Activated naive CD8-positive, alpha-beta T cell treated with anti-CD3 and anti-CD28 coated beads, Interleukin-2, amount 10 ng/mL, durations not matched to agents 7 days and 5 days (primary cell): ENCODE measurements at places on chromosomes 16 and 17.

DNA sequence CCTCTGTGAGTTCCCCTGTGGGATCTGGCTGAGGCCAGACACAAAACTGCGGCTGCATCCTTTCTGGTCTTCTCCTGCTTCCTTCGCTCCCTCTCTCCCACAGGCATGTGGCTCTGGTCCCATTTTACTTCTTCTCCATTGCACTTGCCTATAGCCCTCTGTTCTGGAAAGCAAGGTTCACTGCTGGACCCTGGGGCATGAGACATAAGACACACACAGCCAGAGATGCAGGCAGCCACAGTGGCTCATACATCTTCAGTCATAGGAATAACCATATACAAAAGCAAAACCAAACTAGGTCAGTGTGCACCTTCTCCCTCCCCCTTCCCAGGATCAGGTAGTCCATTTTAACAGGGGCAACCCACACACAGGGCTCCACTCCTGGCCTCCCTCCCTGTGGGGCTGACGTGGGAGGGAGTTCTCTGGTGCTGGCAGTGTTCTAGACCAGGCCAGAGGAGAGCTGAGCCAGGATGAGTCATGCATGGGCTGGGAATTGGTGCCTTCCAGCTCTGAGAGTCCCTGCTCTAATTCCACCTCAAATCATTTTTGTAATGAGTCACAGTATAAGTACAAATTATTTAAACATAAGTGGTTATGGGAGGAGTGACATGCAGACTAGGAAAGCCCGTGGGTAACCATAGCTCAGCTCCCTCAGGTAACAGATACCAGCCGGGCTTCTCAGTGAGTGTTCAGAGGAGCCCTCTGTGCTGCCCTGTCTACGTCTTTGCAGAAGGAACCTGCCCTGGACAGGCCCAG lies 58.0 kb downstream of the ASIC2 start:
- no peak for DNase-seq

DNA sequence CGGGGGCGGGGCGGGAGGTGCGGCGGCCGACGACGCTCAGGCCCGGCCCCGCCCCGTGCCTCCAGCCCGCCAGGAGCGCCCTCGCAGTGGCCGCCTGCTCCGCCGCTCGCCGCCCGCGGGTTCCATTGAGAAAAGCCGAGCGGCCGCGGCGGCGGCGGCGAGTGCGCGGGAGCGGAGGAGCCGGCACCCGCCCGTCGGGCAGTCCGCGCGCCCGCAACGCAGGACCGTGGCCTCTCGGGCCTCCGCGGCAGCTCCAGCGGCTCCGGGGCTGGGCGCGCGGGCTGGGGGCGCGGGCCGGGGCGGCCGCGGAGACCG lies at the start of gene ZFPM1:
TSS of gene ZFPM1 (plus strand) at position 64 of the 315 bp plus-strand sequence. CDS start 359 bp downstream, outside the sequence.
- DNase-seq, result no peak

- DNase-seq, result no peak
Observed at GRCh38 chr17:72588961-72589360, 468.1 kb downstream of the SOX9 start.

- no peak for DNase-seq
Observed at GRCh38 chr17:42097691-42098631, at the start of gene ZNF385C. ZNF385C (minus strand) TSS chr17:42098473; CDS start chr17:42063056, 35,417 bp downstream.

DNA sequence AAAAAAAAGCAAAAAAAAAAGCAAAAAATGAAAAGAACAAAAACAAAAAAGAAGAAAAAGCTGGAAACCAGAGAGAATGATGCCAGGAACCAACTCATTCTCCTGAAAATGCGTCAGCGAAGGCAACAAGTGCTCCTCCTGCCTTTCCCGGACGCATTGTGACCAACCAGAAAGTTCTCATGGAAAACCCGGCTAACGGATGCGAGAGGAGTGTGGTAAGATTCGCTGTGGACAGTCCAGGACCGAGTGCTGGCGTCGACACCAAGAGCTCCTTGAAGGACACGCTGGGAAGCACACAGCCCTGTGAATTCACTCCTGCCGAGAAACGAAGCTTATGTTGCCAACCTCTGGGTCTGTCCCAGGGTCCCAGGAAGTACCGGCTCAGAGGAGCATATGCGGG lies 43.4 kb downstream of the METRNL start:
- no peak for DNase-seq

- DNase-seq, result no peak
Observed at GRCh38 chr17:50192144-50192617, 9.2 kb downstream of the COL1A1 start.

DNA sequence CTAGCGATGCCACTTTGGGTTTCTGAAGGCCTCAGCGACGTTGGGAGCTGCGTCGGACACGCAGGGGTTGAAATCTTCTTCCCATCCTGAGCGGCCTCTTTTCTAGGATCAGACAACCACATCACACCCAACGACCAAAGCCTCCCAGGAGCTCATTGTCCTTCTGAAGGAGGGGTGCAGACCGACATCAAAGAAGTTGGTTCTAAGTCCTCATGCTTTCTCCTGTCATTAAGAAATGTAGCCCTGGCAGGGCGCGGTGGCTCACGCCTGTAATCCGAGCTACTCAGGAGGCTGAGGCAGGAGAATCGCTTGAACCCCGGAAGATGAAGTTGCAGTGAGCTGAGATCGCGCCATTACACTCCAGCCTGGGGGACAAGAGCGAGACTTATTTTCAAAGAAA lies 1681.9 kb downstream of the TP53TG3F start:
- no peak for DNase-seq

GRCh38 chr17:77503293-77503655 lies 362.5 kb downstream of the SEC14L1 start:
- DNase-seq, result peak; percentile 25

DNA sequence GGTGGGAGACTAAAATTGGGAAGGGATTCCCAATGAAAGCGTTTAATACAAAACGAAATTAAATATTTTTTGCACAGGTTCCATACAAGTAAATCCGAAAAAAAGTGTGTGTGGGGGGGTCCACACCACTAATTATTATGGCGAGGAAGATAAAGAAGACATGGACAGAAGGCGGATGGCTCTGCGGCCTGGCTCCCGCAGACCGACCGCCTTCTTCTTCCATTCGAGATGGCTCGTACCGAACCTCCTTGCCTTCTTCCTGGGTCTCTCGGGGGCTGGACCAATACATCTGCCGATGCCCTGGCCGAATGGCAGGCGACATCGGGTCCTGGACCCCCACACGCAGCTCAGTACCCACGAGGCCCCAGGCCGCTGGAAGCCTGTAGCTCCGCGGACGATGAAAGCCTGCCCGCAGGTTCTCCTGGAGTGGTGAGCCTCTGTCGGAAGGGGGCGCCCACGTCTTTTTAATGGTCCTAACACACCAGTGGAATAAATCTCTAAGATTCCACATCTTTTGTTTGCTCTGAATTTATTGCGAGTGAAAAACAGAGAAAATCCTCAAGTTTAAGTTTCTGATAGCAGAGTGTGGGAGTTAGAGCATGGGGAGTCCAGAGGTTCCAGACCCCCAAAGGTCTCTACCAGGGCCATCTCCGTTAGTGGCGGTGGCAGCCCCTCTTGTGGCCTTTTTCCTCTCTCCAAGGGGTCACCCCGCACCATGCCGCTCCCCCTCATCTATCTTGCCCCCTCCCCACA lies 1.4 kb downstream of the PRAC2 start:
- peak; percentile 84 for DNase-seq

DNA sequence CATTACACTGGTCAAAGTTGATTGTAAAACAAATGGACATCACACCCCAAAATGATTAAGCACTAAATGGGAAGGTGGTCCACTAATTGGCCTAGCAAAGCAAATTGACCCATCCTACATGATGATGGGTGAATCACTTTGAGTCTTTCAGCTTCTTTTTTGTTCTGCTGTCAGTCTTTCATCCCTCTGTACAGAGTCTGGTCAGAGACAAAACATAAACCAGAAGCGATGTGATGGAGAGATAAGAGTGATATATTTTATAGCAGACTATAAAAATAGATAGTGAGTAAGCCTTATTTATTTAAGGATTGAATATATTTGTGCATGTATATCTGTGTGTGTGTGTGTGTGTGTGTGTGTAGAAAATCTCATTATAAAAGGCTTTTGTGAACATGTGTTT lies 618.4 kb upstream of the SOX9 start:
- no peak for DNase-seq

DNA sequence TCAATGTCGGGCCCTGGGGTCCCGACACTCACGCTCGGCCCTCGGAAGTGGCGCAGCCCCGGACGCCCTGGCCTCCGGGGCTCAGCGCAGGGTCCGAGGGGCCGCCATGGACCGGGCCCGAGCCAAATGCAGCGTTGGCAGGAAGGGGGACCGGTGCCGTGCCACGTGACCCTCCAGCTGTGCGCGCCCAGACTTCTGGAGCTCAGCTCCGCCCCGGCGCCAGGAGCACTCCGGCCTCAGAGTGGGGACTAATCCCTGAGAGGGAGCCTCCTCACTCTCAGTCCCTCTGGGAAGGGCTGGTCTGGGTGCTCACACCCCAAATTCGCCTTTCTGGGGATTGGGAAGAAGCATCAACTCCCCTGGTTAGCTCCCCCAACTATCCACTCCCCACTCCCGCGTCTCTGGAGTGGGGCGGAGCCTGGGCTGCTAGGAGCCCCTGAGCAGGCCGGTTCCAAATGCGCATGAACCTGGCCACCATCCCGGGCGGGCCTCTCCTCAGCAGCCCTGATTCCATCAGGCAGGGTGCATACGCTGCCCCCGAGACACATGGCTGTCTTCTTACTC lies at the start of gene B3GNT9:
TSS of gene B3GNT9 (minus strand) at position 166 of the 564 bp plus-strand sequence. CDS start 513 bp downstream, outside the sequence.
- peak; percentile 70 for DNase-seq

GRCh38 chr17:66564992-66565465 lies 262.6 kb downstream of the PRKCA start:
- DNase-seq, result no peak

- DNase-seq, result peak; percentile 25
Observed at GRCh38 chr16:34803683-34804416, 1344.4 kb downstream of the TP53TG3F start.

DNA sequence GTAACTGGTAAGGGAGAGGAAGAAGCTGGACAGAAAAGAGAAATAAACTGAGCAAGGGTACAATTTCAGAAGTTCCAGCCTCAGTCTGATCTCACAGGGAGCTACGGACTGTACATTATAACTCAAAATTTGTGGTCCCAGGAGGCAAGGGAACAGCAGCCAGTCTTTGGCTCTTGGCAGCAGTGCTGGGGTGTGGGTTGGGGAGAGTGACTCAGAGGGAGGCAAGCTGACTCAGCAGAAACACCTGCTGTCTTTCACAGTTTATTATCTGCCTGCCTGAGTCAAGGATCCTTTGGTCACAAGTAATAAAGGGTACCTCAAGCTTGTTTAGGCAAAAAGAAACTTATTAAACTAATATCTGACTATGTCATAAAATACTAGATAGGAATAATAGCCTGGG lies 73.5 kb upstream of the KIF2B start:
- no peak for DNase-seq

DNA sequence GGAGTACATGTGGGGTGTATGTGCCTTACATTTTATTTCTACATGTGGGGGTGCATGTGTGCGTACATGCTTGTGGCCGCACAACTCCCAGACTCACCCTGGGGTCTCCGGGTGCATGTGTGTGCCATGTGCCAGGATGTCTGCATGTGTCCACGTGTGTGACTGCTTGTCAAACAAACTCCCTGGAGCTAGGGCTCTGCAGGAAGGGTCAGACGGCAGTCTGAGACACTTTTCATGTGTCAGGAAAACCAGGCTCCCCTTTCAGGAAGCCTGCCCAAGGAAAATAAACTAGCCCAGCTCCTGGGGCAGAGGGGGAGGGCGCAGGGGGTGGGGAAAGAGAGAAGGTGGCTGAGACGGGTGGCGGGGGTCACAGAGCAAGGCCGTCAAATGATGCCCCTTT lies 44.7 kb downstream of the FZD2 start:
- no peak for DNase-seq

- no peak for DNase-seq
Observed at GRCh38 chr17:75032720-75033280, 14.0 kb downstream of the ATP5PD start.

DNA sequence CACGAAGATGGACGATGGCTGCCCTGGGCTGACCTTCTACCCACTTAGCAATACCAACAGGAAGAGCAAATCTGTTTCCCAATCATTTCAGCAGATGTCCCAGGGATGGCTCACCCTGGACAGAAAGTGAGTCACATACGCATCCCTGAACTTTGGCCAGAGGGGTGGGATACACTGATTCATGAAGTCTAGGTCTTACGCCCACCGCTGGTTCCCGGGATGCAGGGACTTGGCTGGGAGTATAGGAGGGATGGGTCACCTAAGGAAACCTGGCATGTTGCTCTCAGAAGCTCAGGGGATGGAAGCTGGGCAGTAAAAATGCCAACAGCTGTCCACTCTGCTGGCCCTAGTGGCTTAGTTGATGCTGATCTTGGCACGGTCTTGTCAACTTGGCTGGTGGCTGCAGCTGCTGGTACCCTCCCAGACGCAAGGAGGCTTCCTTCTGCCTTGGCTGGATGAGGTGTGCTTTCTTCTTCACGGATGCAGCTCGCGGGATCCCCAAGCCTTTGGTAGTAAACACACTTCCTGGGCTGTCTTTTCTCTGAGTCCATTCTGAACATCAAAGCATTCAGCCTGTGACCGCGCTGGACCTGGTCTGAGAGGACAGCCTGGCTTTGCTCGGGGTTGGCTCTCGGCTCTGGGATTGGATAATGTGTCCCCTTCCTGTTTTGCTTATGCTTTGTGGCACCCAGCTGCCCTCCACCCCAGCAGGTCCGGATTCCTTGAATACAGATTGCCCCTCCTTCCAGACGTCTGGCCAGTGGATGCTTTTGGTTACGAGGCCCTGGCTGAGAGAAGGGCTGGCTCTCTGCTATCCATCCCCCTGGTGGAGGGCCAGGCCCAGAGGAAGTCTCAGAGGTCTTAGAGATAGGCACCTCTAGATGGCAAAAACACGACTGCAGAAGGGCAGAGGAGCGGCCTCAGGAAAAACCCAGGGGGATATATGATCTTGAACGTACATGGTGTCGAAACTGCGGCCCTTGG lies 71.5 kb downstream of the RAP1GAP2 start:
- no peak for DNase-seq

GRCh38 chr16:68274441-68274840 lies 10.1 kb downstream of the SLC7A6 start:
- no peak for DNase-seq

- DNase-seq, result no peak
Observed at GRCh38 chr17:80232438-80232837, 12.2 kb downstream of the SLC26A11 start.

- DNase-seq, result no peak
Observed at GRCh38 chr17:73068322-73069153, 23.9 kb downstream of the SLC39A11 start.

GRCh38 chr16:2988590-2989099 lies 8.4 kb upstream of the PKMYT1 start:
- DNase-seq, result no peak

DNA sequence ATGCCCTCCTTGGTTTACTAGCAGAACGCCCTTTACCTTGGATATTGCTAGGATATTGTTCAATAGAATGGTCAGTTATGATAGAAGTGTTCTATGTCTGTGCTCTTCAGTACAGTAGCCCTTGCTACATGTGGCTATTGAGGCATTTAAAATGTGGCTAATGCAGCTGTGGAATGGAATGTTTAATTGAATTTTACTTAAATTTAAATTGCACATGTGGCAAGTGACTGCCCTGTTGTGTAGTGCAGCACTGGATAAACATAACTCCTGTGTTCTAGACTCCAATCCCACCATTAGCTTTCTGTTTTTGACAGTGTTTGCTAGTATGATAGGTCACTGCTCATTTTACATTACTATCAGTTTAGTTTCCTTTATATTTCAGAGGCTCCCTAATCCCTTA lies 29.9 kb downstream of the RAD51C start:
- DNase-seq, result no peak

GRCh38 chr16:30746638-30747175 lies 1.5 kb upstream of the PHKG2 start:
- no peak for DNase-seq

- no peak for DNase-seq
Observed at GRCh38 chr17:61757168-61757567, 106.2 kb downstream of the BRIP1 start.
